ENCODE measurements at places on chromosomes 3 and 15.

GRCh38 chr3:131551761-131552160 is 49.0 kb upstream of the MRPL3 start:
- no peak for DNase-seq

DNA sequence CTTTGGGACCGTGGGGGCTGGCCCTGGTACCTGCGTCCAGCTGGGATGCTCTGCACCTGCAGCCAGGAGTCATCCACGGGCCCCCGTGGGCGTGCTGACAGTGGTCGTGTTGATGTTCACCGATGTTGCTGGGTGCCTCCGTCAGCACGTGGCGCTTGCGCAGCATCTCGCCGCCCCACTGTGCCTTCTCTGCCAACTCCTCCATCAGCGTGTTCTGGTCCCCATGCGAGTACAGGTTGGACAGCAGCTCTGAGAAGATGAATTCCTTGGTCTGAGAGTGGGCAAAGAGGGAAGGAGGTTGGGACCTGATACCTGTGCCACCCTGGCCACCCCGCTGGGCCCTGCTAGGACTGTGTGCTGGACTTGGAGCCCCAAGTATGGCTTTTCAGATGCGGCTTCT is 61.4 kb downstream of the ADAMTS7 start:
- DNase-seq = no peak

- no peak for DNase-seq
Measured at GRCh38 chr3:31770822-31771326, 210.2 kb downstream of the OSBPL10 start.

DNA sequence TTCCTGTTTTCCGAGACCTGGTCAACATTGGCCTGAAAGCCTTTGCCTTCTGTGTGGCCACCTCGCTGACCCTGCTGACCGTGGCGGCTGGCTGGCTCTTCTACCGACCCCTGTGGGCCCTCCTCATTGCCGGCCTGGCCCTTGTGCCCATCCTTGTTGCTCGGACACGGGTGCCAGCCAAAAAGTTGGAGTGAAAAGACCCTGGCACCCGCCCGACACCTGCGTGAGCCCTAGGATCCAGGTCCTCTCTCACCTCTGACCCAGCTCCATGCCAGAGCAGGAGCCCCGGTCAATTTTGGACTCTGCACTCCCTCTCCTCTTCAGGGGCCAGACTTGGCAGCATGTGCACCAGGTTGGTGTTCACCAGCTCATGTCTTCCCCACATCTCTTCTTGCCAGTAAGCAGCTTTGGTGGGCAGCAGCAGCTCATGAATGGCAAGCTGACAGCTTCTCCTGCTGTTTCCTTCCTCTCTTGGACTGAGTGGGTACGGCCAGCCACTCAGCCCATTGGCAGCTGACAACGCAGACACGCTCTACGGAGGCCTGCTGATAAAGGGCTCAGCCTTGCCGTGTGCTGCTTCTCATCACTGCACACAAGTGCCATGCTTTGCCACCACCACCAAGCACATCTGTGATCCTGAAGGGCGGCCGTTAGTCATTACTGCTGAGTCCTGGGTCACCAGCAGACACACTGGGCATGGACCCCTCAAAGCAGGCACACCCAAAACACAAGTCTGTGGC is 16.9 kb downstream of the TMEM43 start:
- DNase-seq = no peak

- no peak for DNase-seq
Measured at GRCh38 chr3:31213869-31214486, 318.7 kb upstream of the STT3B start.

DNA sequence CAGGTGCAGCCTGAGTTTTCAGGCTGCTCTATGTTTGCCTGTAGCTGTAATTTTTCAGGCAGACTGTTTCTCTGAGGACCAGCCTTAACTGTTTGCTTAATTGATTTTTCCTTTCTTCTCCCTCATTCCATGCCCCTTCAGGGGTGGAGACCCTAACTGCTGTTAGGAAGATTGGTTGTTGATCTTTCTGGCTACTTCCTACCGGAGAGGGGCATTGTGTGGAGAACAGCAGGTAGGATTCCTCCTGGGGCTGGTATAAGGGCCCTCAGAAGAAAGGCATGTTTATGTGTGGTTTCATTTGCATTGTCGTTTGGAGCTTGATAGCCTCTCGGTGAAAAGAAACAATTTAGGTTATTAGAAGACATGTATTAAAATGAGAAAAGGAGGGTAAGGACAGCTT is 56.9 kb upstream of the GOLGA6L2 start:
- DNase-seq = no peak

DNA sequence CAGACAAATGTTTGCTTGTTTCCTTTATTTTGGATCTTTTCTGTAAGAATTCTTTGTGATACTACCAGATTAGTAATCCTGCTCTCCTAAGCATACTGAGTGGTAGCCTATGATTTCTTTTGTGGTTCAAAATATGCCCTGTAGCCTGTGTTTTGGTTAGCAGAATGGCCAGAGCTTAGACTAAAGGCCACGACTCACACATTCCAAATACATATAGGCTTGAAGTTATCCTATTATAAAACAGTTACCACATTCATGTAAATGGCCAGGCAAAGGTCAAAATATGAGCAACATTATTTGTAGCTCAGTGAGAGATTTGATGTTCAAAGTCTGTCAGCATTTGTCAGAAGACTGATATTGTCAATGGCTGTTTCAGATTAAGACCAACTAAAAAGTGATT is 84.5 kb downstream of the MITF start:
- DNase-seq = no peak

GRCh38 chr3:37765591-37766488 is 95.8 kb upstream of the CTDSPL start:
- no peak for DNase-seq

DNA sequence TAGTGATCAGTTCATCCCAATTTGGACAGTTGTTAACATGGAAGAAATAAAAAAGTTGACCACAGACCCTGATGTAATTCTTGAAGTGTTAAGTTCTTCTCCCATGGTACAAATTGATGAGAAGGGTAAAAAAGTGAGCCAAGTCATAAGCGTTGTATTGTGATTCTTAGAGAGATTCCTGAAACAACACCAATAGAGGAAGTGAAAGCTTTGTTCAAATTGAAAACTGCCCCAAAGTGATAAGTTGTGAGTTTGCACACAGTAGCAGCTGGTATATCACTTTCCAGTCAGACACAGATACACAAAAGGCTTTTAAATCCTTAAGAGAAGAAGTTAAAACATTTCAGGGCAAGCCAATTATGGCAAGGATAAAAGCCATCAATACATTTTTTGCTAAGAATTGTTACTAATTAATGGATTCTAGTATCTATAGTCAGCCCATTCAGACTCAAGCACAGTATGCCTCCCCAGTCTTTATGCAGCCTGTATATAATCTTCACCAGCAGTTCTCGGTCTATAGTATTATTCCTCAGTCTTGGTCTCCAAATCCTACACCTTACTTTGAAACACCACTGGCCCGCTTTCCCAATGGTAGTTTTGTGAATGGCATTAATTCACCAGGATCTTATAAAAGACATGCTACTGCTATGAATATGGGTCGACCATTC is 38.2 kb downstream of the CDIN1 start:
- DNase-seq = no peak

DNA sequence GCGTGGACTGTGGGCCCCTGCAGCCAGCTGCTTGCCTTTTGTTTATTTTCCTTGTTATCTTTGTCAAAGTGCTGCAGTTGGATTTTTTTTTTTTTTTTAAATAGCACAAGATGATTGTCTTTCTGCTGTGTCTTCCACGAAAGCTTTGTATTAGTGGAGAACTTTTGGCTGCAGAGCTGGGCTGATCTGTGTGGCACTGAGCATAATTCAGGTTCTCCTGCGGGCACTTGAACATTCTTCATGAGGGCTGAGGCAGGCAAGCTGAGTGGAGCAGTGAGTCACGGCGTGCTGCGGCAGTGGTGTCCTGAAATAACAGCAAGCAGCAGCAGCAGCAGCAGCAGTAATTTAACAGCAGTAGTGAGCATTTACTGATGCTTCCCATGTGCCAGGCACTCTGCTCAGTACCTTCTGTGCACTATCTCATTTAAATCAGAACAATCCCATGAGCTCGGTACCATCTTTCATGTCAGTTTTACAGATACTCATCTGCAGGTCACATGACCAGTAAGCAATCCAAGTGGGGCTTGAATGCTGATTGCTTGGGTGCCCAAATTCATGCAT is 45.8 kb downstream of the MITF start:
- DNase-seq = no peak

- no peak for DNase-seq
Measured at GRCh38 chr3:36312351-36312750, 68.0 kb upstream of the STAC start.

DNA sequence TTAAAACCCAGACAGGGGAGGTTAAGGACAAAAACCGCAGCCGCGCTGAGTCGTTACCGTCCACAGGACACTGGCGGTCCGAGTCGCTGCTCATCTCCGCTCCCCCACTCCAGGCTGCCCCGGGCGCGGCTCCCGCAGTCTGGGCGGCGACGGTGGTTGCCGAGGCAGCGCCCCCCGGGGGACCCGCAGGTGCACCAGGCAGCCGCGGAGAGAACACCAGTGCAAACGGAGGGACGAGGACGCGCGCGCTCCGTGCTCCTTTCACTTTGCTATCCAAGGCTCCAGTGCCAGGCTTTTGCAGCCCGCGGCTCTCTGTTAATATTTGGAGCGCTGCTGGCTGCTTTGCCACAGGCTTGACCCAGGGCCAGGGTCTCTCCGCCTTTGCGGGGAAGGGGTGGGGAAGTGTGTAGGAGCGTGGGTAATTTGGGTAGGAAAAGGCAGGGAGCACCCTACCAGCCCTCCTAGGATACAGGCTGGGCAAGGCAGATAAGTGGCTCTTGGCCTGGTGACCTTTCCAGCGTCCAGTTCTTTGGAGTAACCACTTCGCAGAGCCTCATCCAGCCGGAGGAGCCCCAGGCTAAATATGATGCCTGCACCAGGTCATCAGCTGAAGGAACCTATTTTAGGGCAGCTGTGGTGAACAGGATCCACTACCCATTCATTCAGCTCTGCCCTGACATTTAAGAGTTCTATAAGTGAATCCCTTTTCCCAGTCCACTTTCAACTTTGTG is at the start of gene GADL1:
GADL1 (minus strand) TSS at position 141 of the 731 bp plus-strand sequence; CDS start at position 94, 47 bp downstream.
- DNase-seq = no peak

GRCh38 chr15:74136540-74136813 is 6.1 kb downstream of the ISLR2 start:
- no peak for DNase-seq

- no peak for DNase-seq
Measured at GRCh38 chr3:195956577-195956976, 48.2 kb upstream of the TNK2 start.

DNA sequence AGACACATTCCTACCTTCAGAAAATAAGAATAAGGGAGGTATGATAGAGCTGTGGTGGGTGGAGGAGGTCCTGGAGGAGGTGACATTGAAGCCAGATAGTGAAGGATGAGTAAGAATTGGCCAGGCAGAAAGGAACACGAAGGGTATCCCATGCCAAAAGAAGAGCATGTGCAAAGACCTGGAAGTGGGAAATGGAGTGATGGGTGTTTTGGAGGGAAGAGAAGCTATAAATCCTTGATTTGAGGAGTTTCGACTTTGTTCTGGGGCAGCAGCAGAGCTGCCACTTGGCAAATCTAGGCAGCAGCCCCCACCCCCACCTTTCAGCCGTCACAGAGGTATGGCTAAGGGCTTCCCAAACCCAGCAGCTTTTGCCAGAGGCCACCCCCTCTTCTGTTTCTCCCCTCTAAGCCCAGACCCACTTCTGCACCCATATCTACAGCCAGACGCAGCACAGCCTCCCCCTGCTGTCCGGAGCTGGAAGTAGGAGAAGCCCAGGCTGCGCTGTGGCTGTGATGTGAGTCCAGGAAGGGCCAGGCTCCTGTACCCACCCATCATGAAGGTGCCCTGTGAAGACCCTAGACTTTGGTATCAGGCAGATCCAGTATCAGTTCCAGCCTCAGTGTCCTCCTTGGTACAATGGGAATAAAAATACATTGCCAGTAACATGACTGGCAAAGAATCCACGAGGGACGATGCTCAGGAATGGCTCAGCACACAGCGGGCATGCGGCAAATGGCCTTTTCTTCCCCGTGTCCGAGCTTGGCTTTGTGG is 188.7 kb upstream of the LINGO1 start:
- DNase-seq = peak; percentile 11

DNA sequence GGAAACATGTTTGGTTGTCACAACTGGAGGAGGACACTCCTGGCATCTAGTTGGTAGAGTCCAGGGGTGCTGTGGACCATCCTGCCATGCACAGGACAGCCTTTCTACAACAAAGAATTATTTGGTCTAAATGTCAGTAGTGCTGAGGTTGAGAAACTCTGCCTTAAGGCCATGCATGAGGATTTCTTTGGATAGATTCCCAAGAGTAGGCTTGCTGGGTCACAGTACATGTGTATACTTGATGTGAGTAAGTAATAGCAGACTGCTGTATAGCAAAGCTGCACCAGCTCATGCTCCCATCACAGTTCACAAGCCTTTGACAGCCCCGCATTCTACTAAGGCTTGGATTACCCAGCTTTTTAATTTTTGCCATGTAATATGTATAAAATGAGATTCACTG is 151.3 kb downstream of the MFSD1 start:
- DNase-seq = no peak

DNA sequence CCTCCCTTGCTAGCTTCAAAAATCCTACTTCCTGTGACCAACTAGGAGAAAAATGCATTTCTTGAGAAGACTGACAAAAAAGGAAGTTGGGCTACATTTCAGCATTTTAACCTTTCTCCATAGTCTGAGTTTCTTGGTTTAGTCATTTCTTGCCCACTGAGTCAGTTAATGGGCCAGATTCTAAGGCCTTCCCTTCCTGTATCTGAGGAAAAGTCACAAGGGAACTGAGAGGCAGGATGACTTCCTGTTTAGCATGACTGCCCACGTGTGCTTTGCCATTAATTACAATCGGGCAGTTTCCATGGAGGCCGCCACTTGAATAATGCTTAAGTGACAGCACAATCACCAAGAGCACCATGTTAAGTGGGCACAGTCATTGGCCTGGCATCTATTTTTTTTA is 794.4 kb upstream of the LMCD1 start:
- no peak for DNase-seq

DNA sequence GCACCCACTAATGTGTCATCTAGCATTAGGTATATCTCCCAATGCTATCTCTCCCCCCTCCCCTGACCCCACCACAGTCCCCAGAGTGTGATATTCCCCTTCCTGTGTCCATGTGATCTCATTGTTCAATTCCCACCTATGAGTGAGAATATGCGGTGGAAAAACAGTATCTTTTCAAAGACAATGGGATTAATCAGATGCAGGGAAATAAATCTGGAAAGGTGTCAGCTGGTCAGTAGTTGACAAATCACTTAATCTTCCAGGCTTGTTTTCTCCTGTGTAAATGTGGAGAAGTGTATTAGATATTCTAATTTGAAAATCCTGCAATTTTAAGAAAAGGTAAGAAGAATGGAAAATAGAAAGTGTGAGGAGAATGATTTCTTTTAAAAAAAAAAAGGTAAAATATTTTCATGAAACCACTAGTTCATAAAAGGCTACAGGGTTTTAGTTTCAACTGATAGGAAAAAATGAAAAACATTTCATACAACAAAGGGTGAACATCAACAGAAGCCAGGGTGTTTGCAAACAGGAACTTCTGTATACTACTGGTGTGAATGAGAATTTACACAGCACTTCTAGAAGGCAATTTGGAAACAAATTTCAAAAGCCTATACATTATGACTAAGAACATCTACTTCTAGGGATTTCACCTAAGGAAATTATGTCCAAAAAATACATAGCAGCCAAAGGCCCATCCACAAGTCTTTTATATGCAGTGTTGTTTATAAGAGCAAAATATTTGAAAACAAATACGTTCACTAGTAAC is 113.5 kb downstream of the CBLB start:
- DNase-seq = peak; percentile 47

- no peak for DNase-seq
Measured at GRCh38 chr15:85351965-85352364, 28.4 kb upstream of the AKAP13 start.

Measured in CD8-positive, alpha-beta T cell (primary cell).